Tibial nerve (tissue), 4 donors: ENCODE measurements at places on chromosomes 16 and 17. TPM values are rescaled to one million over a fixed set of nuclear protein-coding genes. Genes with fewer than 3 reads are reported as not detected.

GRCh38 chr16:89593841-89594240 is 18.3 kb downstream of the CPNE7 start:
- H3K4me1 ChIP-seq: no peaks in the 10 kb centered on the region
- no peak overlapping the region for H3K4me3 ChIP-seq
- no peak overlapping the region for H3K27ac ChIP-seq
- no peaks in the 10 kb centered on the region for H3K36me3 ChIP-seq
- H3K27me3 ChIP-seq: no peaks in the 10 kb centered on the region
- DNase-seq: no peak

GRCh38 chr17:62791235-62791734 is 16.8 kb downstream of the MARCHF10 start:
- no peak overlapping the region for H3K4me3 ChIP-seq
- no peak for DNase-seq
- no peaks in the 10 kb centered on the region for H3K4me1 ChIP-seq
- no peaks in the 10 kb centered on the region for H3K27me3 ChIP-seq
- no peak overlapping the region for H3K27ac ChIP-seq

DNA sequence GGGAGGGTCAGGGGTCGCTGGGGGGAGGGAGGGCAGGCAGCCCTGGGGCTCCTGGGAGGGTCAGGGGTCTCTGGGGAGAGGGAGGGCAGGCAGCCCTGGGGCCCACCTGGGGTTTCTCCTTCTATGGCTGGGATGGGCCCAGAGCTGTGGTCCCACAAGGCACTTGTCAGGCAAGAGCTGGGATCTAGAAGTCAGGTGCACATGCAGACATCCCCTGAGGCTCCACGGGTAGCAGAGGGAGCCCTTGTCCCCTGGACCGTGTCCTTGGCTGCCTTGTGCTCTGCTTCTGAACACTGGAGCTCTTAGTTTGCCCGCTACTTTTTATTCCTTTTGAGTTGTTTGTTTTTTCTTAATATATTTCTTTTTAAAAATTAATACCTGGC is 1.8 kb downstream of the TUBB3 start:
- H3K27ac ChIP-seq: no peak overlapping the region
- no peak overlapping the region for H3K4me3 ChIP-seq
- no peak for DNase-seq
- no peaks in the 10 kb centered on the region for H3K36me3 ChIP-seq
- peaks cover 74% of the 10 kb centered on the region for H3K27me3 ChIP-seq
- peaks cover 33% of the 10 kb centered on the region for H3K4me1 ChIP-seq

GRCh38 chr17:3947318-3947810 is 16.9 kb downstream of the ATP2A3 start:
- no peak overlapping the region for H3K27ac ChIP-seq
- H3K4me1 ChIP-seq: peaks cover 11% of the 10 kb centered on the region
- no peak overlapping the region for H3K4me3 ChIP-seq
- DNase-seq: no peak
- H3K27me3 ChIP-seq: no peaks in the 10 kb centered on the region
- no peaks in the 10 kb centered on the region for H3K36me3 ChIP-seq

DNA sequence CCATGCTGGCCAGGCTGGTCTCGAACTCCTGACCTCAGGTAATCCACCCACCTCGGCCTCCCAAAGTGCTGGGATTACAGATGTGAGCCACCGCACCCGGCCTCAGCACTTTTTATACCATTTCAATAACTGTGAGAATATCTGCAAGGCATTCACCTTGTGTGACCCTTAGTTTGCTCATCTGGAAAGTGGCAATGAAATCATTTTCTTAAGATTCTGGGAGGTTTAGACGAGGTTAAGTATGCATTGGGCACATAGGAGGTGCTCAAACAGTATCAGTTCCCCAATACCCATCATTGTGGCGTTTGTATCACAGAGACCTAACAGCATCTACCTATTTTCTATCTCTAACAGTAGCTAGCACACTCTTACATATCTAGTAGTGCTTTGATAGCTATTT is 481.9 kb upstream of the ERCC4 start:
- no peaks in the 10 kb centered on the region for H3K27me3 ChIP-seq
- DNase-seq: no peak
- no peaks in the 10 kb centered on the region for H3K36me3 ChIP-seq

DNA sequence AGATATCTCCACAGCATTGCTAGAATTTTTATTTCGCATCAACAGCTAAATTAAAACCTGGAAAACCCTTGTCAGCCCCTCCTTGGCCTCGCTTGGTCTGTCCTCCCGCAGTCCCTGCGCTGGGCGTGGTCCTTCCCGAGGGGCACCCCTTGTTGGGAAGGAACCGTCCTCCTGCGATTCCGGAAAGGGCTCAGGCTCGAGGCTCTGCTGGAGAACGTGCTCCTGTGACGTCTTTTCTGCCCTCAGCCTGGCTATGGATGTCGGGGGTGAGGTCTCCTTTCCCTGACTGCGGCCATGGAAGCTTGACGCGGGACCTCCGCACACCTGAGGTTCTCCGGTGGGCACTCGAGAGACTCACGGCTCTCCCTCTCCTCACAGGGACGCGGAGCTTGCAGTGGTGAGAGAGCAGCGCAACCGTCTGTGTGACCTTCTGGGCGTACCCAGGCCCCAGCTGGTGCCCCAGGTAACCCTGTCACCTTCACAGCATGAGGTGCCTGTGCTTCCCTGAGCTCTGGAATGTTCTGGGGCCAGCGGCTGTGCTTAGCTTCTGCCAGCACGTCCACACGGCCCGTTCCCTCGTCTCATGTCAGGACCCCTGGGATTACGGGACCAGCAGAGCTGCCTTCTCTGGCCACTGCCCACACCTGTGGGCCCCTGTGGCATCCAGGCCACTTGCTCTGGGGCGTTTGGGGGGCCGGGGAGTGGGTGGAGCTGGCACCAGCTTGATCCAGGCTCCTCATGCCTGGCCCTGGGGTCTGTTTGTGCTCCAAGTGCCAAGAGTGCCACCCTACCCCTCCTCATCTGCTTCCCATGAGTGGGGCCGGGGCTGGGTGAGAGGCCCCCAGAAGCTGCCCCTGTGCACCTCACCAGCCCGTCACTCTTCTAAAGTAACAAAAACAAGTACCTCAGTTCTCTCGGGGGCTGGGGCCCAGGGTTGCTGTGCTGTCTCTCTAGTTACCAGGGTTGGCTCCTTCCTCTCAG is 101.5 kb upstream of the ZNF750 start:
- H3K27me3 ChIP-seq: no peaks in the 10 kb centered on the region
- peaks cover 17% of the 10 kb centered on the region for H3K36me3 ChIP-seq
- H3K4me1 ChIP-seq: no peaks in the 10 kb centered on the region
- no peak for DNase-seq
- H3K4me3 ChIP-seq: no peak overlapping the region

GRCh38 chr17:68587847-68588246 is 13.3 kb downstream of the FAM20A start:
- H3K36me3 ChIP-seq: peaks cover 5% of the 10 kb centered on the region
- H3K27me3 ChIP-seq: no peaks in the 10 kb centered on the region
- no peaks in the 10 kb centered on the region for H3K4me1 ChIP-seq

DNA sequence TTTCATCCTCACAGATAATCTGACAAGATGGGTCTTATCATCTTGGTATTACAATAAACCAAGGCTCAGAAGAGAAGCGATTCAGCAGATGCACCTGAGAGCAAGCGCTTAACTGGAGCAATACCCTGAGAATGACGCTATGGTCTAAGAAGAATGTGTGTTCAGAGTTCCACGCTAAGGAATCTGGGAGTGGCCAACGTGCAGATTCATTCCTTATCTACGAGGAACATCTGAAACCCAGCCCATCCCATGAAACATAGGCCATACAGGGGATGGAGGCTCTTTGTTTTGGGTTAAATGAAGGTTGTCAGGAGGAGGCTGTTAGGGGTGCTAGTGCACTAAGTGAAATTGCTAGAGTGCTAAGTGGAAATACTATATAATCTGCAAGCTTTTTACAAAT is 28.5 kb upstream of the KDM8 start:
- H3K27me3 ChIP-seq: no peaks in the 10 kb centered on the region
- H3K4me1 ChIP-seq: peaks cover 9% of the 10 kb centered on the region
- DNase-seq: no peak
- no peaks in the 10 kb centered on the region for H3K36me3 ChIP-seq
- H3K27ac ChIP-seq: no peak overlapping the region

Gene GPR139
- not detected for total RNA-seq

Gene KCNJ18
- not detected for total RNA-seq

Gene HBQ1
- not detected for total RNA-seq

Gene TMC5
- total RNA-seq: not detected

Gene EPX
- not detected for total RNA-seq

Gene ARL5C
- not detected for total RNA-seq

Gene TMEM92
- total RNA-seq: not detected

Gene ACE
- 19.4 TPM for total RNA-seq
